NCI-H1694 (cell line): ENCODE measurements at places on chromosomes 4 and X.

- peak; percentile 76 for DNase-seq
Observed at GRCh38 chr4:6709230-6710114, at the start of gene MRFAP1L1. Gene MRFAP1L1, minus strand, starts transcription at chr4:6709865. Its CDS starts 236 bp downstream, at chr4:6709629.

- no peak for DNase-seq
Observed at GRCh38 chr4:181443021-181443420, 800.2 kb upstream of the TENM3 start.

DNA sequence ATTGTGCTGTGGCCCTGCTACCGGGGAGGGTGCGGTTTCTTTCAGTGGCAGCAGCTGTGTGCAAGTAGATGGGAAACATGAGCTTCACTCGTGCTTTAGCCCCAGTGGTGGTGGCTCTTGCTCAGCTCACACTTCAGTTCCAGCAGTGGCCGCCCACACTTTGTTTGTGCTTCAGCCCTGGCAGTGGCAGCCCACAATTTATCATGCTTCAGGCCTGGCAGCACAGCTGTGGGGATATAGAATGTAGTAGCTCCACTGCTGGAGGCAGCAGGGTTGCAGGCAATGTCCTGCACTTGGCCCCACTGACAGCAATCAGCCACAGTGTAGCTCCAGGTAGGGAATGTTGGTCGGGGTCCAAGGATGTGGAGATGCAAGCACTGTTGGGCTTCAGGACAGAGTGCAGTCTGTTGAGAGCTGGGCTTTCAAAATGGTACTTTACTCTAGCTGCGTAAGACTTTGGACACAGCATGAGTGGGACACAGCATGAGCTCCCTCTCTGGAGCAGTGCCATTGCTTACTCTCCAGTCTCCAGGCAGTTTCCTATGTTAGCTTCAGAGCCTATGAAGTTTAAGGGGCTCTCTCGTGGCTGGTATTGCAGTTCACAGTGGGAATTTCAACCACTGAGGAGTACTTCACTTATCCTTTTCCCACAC, 413.1 kb downstream of the PDGFC start:
- DNase-seq, result no peak

GRCh38 chrX:12239356-12240082, 101.2 kb downstream of the FRMPD4 start:
- DNase-seq, result no peak

GRCh38 chr4:108107729-108108382, 60.9 kb downstream of the LEF1 start:
- DNase-seq, result no peak

GRCh38 chr4:104032896-104033295, 313.1 kb upstream of the TACR3 start:
- DNase-seq, result no peak

GRCh38 chrX:33171041-33171440, 40.3 kb downstream of the DMD start:
- no peak for DNase-seq

DNA sequence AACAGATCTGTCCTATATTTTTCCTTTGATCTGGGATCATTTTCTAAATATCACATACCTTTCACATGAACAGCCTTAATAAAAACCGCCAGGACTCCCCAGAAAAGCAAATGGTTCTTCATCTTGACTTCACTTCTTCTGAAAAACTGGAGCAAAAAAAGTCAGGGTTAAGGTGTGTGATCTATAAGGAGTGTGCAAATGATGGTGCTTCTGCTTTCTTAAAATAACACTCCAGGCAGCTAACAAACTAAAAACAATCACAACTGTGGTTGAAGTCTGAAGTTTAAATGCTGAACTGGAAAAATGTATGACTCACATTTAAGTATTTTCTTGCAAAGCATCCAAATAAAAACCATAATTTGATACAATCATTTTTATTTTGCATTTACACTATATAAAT, at the start of gene JCHAIN:
Gene JCHAIN (minus strand): TSS at position 140 of the 400 bp plus-strand sequence. CDS start 18 bp downstream, at position 122.
- DNase-seq, result no peak

DNA sequence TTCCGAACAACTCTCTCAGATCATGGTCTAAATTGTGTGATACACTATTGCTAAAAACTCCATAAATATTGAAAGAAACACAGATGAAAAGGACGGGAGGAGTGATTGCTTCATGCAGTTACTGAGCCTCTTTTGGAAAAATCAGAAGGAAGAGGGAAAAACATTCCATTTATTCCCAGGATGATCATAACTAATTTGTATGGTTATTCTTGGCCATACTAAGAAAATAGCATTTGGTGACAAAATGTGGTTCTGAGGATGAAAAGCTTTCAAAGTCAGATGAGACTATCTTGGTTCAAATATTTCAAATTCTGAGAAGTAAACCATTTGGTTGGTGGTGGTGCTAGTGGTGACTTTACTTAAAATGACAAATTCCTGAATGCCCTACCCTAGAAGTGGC, 305.4 kb upstream of the LDB2 start:
- DNase-seq, result no peak

- no peak for DNase-seq
Observed at GRCh38 chr4:119300101-119300978, 21.6 kb downstream of the FABP2 start.

DNA sequence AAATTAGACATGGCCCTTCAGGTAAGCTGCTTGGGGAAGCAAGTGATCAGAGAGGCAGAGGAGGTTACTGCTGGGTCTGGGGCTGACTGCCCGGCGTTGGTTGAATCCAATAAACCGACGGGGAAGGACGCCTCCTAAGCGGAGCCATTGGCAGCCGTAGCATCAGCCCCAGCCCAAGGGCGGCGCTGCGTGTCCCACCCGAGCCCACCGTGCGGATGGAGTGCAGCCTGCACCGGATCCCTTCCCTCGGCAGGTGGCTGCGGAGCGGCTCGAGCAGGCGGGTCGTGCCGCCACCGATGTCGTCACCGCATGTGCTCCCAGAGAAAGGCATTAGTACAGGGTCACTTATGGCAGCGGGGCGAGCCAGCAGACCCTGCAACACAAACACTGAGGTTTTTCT, 82.1 kb downstream of the ALPK1 start:
- DNase-seq, result no peak

DNA sequence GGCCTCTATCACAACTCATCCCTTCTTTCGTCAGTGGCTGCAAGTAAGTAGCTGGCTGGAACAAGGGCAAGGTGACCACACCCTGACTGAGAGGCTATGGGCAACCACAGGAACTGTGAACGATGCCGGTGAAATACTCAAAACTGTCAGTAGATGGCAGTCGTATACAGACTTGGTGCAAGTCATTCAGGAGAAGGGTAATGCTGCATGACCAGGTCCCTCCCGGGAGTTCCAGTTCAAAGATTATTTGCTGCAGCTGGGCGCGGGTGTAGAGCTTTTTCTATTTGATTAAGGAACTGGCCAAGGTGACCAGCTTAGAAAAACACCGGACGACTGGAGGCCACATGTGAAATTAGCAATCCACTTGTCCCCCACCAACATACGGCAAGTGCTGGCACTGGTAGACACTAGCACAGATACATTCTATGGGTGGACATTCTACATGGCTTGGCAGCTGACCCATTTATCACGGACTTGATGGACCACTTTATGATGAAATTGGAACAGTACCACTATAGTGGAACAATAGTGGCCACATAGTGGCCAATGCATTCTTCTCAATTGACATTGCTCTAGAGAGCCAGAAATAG, 726.6 kb downstream of the TRAM1L1 start:
- DNase-seq, result peak; percentile 1

- no peak for DNase-seq
Observed at GRCh38 chrX:72027914-72028307, 103.8 kb downstream of the RTL5 start.

- DNase-seq, result no peak
Observed at GRCh38 chrX:155873188-155873587, 8.0 kb upstream of the VAMP7 start.

- DNase-seq, result peak; percentile 85
Observed at GRCh38 chr4:104896660-104897645, 249.7 kb upstream of the TET2 start.

GRCh38 chr4:123361195-123361861, 35.3 kb upstream of the SPRY1 start:
- DNase-seq, result no peak

GRCh38 chrX:48694776-48695533, 1.6 kb upstream of the SUV39H1 start:
- no peak for DNase-seq

DNA sequence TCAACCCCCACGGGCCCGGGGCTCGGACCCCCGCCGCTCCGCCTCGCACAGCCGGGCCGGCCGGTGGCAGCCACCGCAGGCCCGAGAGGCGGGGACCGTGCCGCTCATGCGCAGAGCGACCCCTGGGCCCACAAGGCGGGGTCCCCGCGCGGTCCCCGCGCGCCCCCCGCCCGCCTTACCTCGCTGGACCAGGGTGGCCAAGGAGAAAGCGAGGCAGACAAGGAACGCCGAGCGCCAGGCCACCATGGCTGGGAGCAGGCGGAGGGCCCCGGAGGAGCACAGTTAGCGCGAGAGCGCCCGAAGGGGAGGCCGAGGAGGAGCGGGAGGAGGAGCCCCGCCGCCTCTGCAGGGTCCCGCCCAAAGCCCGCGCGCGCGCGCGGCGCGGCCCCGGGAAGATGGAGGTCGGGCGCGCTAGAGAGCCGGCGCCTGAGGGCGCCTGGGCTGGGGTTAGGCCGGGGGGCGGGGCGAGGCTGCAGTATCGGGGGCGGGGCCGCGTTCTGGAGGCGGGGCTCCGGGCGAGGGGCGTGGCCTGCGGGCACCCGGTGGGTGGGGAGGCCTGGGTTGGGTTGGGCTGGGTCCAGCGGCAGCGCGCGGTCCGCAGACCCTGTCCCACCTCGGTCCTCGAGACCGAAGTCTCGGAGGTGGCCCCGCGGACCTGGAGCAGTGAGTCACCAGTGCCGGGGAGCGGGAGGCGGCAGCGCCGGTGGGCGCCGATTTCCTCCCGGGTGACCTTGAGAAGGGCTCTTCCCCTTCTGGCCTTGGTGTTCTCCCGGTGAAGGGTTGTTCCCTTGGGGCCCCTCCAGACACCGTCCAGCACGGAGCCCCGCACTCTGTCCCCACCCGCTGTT, at the start of gene CD99L2:
Gene CD99L2 (minus strand): TSS at position 326 of the 848 bp plus-strand sequence. CDS start 80 bp downstream, at position 246.
- DNase-seq, result peak; percentile 53

DNA sequence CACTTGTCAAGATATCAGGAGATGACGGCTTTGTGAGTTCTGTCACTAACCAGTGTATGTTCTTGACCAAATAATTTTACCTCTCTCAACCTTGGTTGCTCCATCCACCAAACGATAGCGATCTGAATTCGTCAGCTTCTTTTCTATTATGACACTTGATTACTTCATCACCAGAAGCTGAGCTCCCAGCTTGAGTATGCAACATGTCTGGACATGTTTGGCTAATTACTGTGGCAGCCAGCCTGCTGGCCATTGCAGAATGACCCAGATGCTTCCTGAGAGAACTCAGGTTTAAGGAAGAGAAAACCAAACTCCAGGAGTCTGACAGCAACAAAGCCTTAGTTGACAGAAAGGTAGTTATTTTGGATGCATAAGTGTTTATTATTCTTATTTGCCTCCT, 46.4 kb upstream of the PARM1 start:
- no peak for DNase-seq

GRCh38 chr4:69098470-69098869, 2.2 kb downstream of the UGT2B7 start:
- DNase-seq, result no peak

- no peak for DNase-seq
Observed at GRCh38 chr4:48015678-48016077, 803 bp downstream of the CNGA1 start.

GRCh38 chr4:123093236-123093635, 170.8 kb upstream of the NUDT6 start:
- DNase-seq, result no peak

- no peak for DNase-seq
Observed at GRCh38 chr4:158016511-158016910, 156.3 kb downstream of the GASK1B start.

DNA sequence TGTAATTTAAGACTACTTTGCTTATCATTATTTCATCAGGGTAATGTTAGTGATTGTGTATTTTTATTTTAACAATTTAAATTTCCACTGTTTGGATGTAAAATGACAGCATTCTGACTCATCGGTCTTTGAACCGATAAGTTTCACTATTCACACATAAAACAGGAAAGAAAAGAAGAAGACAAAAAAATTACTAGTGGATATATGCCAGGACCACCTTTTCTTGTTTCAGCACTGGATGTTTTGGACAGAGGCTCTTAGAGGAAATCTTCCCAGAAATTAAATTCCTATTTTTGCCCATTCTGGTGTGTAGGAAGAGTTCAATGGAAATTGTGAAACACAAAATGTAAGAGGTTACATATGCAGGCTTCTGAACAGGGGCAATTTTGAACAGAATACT, 57.4 kb downstream of the VEGFC start:
- DNase-seq, result no peak

DNA sequence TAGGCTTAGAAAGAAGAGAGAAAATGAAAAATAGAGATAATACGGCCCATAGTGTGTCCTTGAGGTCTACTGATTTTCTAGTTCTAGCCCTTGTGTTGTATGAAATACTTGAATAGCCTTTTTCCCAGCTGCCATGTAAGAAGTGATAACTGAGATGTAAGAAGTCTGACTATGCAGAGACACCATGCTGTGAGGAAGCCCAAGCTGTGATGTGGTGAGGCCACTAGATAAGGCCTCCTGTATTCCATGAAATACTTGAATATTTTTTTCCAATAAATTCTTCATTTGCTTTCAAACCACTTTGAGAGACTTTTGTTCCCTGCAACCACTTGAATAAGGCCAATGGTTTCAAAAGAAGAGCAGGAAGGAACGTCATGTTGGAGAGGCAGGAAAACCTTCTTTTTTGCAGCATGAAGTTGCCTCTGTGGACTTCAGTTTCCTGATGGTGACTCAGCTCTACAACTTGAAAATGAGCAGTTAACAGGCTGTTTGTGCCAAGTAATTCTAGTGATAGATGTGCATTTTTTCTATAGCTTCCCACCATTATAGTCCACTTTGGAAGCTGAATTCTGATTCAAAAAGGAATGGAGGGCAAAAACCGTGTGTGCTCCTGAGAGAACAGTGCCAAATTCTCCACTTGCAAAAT, 25.5 kb upstream of the FAM9C start:
- DNase-seq, result no peak

DNA sequence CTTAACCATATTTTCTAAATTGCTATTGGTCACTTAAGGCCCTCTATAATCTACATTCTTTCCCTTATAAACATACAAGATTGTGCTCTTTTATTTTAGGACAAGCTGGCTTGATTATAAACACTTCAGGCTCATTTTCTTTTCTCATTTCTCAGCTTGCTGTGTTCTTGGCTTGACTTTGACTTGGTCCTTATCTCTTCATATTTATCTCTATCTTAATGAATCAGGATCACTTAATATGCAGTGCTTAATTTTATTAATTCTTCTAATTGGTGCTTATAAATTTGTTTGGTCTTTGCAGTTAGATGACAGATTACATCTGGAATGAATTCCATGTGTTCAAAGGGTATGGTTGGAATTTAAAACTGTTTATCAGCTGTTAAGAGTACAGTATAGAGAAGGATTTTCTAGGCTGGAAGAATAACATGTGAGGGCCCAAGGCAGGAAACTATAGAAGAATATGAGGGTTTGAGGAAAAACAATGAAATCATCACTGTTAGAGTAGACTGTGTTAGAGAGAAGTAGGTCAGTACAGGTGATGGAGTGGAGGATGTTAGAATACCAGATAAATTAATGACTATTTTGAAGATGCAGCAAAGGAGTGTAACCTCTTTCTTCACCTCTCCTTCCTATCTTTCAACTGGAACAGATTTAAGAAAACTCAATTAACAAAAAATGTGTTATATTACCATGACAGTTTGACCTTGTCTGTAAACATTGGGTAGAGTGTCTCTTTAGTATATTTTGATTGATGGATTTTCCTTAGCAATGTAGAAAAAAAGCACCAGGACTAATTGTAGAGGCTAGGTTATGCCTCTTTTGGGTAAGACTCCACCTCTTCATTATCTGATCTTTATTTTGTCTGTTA, 169.6 kb downstream of the RAPGEF2 start:
- no peak for DNase-seq
